ENCODE measurements at places on chromosomes 3 and 15. TPM values are rescaled to one million over a fixed set of nuclear protein-coding genes. Genes with fewer than 3 reads are reported as not detected.

DNA sequence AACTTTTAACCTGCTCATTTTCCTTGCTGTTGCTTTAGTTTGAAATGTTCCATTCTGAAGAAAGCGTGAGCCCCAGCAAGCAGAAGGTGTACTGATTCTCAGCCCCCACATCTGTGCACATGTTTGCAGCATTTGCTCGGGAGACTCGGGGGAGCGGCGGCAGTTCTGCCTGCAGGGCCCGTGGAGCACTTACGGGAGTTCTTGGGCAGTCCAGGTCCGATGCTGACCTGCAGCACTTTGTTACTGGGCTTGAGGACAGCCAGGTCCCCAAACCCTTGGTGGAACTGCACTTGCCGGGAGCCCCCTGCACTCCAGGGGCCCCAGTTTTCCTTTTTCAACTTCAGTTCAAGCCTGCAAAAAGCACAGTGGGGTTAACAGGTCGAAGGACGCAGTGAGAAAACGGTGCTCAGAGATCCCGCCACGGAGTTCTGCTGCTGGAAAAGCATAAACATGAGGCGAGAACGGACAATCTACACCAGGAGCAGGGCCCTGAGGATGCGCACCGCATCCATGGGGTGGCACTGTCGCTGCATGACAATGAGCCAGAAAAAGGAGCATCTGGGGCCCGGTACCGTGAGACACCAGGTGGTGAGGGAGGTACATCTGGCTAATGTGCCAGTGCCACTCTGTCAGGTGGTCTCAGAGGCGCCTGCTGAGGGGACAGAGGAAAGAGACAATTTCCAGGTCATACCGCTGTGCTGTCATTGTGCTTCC is 45.6 kb upstream of the LDHAL6B start:
- no peak for DNase-seq

DNA sequence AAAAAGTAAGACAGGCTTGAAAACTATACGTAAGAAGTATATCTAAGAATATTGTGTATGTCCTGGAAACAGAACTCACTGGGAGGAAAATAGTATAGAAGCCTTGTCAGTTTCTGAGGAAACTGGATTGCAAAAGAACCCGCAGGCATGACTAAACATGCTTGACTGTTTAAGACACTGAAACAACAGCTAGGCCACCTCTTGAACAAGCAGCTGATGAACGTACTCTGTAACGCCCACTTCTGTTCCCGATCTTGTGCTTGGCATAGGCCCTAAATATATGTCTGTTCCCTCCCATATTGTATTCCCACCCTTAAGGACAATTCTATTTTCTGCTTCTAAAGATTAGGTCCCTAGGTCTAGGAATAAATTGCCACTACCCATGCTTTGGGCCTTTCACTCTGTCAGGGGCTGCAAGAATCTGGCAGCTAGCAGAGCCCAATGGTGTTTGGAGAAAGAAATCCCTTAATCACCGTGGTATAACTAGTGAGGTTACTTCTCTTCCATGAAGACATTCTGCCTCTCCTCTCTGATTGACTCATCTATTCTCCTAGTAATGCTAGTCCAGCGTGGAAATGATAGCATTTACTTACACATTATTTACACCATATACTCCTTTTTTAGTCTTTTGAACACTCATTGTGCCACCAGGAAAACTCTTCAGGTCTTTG is 46.2 kb downstream of the CD200 start:
- no peak for DNase-seq

DNA sequence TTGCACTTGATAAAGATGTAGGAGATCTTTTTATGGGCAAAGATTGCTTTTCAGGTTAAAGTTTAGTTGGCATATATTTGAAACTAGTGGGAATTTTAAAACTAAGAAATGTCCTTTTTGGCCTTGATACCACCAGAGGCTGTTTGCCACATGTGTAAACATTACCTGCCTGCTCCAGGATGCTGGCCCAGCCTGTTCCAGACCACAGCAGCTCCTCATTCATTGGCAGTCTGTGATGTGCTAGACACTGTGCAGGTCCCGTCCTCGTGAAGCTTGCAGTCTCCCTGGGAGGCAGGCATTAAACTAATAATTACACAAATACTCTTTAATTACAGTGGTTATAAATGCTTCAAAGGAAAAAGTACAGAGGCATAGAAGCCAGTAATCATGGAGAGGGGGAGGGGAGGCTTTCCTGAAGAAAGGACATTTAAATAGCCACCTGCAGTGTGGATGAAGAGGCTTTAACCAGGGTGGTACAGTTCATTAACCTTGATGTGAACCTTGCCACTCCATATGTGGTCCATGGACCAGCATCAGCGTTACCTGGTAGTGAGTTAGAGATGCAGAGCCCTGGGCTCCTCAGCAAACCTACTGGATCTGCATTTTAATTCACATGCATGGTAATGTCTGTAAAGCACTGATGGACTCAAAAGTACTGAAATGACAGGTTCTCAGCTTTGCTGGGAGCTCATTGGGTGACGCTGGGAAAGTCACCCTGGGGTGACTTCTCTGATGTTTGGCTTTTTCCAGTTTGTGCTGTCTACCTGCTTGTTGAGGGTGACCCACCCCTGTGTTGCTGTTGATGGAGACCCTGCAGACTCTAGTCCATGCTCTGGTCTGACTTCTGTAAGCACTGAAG is 5.3 kb downstream of the ZNF710 start:
- DNase-seq, result no peak

DNA sequence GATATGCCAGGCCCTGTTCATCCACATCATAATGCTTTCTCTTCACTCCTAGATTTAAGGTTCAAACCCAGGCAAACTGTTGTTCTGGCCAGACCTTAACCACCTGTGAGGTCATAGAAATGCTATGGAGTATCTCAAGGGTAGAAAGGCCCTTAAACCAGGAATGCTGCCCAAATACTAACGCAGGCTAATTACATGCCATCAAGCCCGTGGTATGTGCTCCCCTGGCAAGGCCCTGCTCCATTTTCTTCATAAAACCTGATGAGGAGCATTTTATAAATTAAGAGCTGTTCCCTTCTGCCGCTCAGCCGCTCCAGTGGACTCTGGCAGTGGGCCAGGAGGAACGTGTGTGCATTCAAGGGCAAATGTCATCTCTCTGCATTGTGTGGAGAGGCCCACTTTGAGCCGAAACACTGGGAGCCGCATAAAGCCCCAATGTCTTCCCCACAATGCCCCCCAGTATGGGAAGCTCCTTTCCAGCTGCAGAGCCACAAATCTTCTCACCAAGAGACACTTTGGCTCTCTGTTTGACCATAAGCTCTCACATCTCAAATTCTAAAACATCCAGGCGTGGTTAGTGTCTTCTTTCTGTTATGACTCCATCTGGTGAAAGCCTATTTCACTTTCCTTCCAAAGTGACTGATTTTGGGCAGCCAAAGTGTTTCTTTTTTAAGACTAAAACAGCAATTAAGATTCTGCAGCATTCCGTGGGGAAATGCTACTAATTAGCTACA is 210.8 kb upstream of the NR2E3 start:
- no peak for DNase-seq

DNA sequence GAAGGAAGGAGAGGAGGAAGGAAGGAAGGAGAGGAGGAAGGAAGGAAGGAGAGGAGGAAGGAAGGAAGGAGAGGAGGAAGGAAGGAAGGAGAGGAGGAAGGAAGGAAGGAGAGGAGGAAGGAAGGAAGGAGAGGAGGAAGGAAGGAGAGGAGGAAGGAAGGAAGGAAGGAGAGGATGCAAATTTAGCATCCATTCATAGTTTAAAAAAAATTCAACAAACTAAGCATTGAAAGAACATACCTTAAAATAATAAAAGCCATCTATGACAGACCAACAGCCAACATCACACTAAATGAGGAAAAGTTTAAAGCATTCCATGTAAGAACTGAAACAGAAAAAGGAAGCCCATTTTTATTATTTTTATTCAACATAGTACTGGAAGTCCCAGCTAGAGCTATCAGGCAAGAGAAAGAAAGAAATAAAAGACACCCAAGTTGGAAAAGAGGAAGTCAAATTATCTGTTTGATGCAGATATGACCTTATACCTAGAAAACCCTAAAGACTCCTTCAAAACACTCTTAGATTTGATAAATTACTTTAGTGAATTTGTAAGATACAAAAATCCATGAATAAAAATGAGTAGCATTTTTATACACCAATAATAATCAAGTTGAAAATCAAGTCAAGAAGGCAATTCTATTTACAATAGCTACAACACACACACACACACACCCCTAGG is 52.2 kb upstream of the FXR1 start:
- no peak for DNase-seq

GRCh38 chr3:177352424-177352823 is 155.1 kb upstream of the TBL1XR1 start:
- no peak for DNase-seq

DNA sequence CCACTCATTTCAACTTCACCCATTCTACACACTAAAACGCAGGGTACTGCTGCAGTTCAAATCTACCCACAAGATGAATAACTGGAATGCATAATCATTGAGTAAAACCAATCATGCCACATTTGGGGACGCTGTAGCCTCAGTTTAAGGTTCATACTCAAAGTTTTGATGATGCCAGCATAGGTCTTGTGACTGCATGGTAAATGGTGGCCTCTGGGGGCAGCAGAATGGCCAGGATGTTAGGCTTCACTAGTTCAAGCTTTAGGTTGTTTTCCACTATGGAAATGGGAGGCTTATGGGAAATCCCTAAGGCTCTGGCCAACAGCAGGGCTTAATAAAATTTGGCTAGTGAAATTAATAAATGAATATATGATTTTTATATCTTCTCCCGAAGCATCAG is 104.3 kb upstream of the TSC22D2 start:
- no peak for DNase-seq

- DNase-seq, result no peak
These were observed 84.0 kb upstream of the TRA2B start for GRCh38 chr3:186021673-186022362.

DNA sequence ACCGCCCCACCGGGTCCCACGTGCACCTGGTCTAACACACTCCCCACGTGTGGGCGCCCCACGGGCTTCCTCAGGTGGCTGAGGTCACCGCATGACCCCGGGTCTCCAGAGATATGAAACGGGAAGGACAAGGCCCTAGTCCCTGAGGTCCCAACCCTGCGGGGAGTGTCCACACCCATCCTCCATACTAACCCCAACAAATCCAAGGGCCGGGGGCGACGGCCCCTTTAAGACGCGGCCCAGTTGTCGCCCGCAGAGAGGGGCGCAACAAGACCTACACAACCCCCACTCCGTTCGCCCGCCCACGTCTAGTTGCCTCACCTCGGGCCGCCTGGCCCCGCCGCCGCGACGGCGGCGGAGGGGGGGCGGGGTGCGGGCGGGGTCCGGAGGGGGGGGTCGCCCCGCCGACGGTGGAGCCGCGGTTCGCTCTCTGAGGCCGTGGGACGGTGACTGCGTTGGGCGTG is 396 bp downstream of the INO80 start:
- DNase-seq, result peak; percentile 76

DNA sequence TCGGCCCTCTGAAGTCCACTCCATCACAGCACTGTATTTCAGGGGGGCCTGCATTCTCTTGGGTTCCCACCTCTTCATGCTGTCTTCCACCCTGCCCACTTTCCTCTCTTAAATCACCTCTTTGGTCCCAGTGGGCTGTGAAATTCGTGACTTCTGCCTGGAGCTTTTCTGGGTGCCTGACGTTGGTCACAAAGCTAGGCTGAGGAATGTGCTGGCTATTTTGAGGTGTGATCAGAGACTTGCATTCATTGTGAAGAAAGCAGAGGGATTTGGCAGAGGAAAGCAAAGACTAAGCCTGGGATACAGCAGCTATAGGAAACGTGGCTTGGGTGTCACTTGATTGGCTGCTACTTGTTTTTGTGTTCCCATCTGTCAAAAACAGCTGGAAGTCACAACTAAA is 202.5 kb downstream of the SATB1 start:
- no peak for DNase-seq

DNA sequence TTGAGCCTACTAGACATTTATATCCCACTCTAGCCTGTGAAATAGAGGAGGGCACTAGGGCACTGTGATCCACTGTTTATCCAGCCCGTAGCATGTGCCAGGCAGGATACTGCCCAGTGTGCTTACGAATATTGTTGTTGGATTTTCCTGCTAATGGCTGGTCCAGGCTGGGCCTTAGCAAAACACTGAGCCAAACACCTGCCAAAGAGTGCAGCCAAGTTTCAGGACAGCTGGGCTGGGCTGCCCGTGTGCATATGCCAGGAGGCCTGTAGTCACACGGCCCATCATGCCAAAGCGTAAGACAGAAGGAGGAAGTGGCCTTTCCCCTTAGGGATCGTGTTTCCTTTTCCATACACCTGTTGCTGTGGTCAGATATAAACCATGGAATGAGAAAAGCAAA is 54.5 kb upstream of the ABHD10 start:
- no peak for DNase-seq

GRCh38 chr3:139797724-139798343 is 120.1 kb upstream of the NMNAT3 start:
- peak; percentile 62 for DNase-seq

DNA sequence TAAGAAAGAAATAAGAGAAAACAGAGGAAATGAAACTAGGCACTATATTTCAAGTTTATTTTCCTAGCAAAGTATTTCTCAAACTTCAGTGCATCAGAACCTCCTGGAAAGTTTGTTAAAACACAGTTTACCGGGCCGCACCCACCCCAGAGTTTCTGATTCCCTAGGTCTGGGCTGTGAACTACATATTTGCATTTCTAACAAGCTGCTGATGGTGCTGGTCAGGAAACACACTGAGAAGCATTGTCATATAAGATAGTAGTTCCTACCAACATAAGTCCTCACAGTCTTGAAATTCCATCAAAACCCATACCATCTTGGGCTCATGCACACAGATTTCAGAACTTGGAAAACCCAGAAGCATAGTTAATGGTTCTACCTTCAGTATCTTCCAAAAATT is 8.3 kb downstream of the SLC9A9 start:
- no peak for DNase-seq

GRCh38 chr3:188798556-188799145 is 373.1 kb upstream of the TPRG1 start:
- DNase-seq, result no peak

- DNase-seq, result no peak
These were observed 424.7 kb downstream of the ZBBX start for GRCh38 chr3:166955201-166955939.

GRCh38 chr15:92954578-92954977 is 54.5 kb downstream of the CHD2 start:
- DNase-seq, result no peak

Gene SOX14
- total RNA-seq, result not detected

Gene ALPK3
- 7.2 TPM for total RNA-seq

Gene GPR149
- not detected for total RNA-seq

Gene POTEB2
- total RNA-seq, result not detected

Gene PTX3
- 4.2 TPM for total RNA-seq

Gene SKOR1
- 1.3 TPM for total RNA-seq

Gene C3orf49
- total RNA-seq, result not detected

Gene SPESP1
- 2.0 TPM for total RNA-seq

Gene CD276
- total RNA-seq, result 47.0 TPM

Gene MAN2A2
- total RNA-seq, result 150 TPM

Gene GABRR3
- not detected for total RNA-seq

Gene GOLGA8R
- 15.6 TPM for total RNA-seq

Gene KNG1
- total RNA-seq, result not detected
